ENCODE measurements at places on chromosomes 6 and 20. TPM values are rescaled to one million over a fixed set of nuclear protein-coding genes. Genes with fewer than 3 reads are reported as not detected.

GSTA2 gene
- total RNA-seq, result not detected

WFDC10B gene
- not detected for total RNA-seq

PLEKHG1 gene
- 69.3 TPM for total RNA-seq

LAMA4 gene
- total RNA-seq, result 49.4 TPM

LST1 gene
- total RNA-seq, result not detected

PRIM2 gene
- 17.9 TPM for total RNA-seq

CAGE1 gene
- total RNA-seq, result 0.09 TPM

TBXT gene
- not detected for total RNA-seq

FOXF2 gene
- total RNA-seq, result 0.27 TPM

TSBP1 gene
- total RNA-seq, result not detected

RIMS4 gene
- total RNA-seq, result 1.6 TPM

Data from mesothelial cell of epicardium (in vitro differentiated cells).